Stimulated activated CD8-positive, alpha-beta memory T cell treated with anti-CD3 and anti-CD28 coated beads, Interleukin-15, amount 100 ng/mL, for 24 hours (primary cell): ENCODE measurements at places on chromosomes 12 and 14.

DNA sequence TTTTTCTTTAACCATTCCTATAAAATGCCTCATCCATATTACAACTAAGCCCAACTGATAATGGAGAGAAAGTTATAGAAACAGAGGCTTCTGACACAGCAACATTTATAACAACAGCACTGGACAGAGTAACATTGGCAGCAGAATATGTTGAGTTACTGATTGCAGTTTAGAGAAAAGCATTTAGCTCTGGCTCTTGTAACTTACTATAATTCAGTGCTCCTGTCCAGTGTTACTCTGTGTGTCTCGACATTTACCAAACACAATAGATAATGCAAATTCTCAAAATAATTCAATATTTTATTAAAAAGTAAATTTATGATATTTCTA is 356.1 kb downstream of the CEP128 start:
- no peak for DNase-seq

DNA sequence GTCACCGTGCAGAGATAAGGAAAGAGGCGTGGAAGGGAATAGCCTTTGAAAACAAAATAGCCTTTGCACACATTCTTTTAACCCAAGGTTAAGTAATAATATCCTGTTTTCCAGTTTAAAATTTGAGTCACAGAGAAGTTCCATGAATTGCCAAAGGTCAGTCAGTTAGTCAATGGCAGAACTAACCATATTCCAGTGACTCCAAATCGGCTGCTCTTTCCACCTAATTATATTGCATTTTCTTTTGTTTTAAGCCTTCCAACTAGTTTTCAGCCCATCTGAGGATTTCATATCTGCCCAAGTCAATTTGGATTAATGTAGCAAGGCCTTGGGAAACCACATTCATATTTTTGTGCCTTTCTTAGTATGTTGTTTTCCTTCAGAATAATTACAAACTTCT is 373.0 kb downstream of the CCDC91 start:
- DNase-seq = no peak

DNA sequence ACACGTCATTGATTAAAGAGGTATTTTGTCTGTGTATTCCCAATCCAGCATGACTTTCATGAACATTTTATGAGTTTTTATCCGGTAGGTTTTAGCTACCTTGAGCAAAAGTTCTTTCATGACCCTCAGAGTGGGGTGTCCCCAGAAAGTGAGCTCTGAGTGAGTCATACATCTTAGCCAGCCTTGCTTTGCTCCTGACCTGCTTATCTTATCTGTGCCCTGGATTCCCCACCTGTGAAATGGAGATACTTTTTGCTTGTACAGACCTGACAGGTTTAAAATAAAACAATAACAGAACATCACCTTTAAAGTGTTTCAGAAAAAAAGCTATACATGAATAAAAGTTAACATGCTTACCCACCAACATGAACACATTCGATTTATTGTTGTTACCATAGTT is 202.8 kb upstream of the SOX5 start:
- DNase-seq = no peak

DNA sequence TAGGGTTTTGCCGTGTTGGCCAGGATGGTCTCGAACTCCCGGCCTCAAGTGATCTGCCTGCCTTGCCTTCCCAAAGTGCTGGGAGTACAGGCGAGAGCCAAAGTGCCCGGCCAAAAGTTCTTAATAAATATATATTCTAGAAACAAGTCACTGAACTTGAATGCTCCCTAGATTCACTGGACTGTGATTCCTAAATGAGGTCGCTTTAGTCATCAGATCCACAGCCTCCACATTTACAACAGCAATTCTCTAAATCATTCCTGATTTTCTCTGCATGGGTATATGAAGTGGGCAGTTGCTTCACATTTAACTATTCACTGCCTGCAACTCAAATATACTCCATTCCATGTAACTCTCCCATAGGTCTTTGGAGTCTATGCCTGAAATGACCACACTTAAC is 813.0 kb downstream of the GALC start:
- no peak for DNase-seq

GRCh38 chr12:33672836-33673577 is 233.4 kb upstream of the SYT10 start:
- DNase-seq = no peak
